ENCODE measurements at places on chromosomes 2 and 18.
A peak's percentile ranks its signal among the peaks of the same experiment; 100 is the strongest.

- DNase-seq, result no peak
Observed at GRCh38 chr2:42840760-42841159, 48.4 kb upstream of the HAAO start.

- DNase-seq, result no peak
Observed at GRCh38 chr2:178920916-178921513, 113.8 kb upstream of the TTN start.

DNA sequence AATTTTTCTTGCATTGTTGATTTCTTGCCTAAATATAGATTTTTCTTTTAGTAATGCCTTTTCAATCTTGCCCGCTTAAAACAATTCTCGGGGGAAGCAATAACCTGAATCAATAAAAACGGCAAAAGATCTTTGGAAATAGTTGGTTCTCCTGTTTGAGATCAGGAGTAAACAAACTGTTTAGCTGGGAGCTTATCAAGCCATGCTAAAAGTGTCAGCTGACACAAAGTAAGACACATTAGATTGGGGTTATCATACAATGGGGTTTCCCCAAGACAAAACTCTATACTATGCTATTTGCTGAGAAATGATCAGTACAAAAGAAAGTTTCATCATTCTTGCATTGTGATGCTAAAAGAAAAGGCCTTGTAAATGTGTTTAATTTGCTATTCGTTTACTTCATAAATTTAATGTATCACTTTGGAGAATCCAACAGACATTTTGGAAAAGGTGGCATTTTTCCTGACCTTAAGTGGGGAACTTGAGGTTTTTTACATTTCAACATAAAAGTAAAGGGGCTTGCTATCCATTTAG is 46.5 kb downstream of the ATIC start:
- DNase-seq, result no peak

DNA sequence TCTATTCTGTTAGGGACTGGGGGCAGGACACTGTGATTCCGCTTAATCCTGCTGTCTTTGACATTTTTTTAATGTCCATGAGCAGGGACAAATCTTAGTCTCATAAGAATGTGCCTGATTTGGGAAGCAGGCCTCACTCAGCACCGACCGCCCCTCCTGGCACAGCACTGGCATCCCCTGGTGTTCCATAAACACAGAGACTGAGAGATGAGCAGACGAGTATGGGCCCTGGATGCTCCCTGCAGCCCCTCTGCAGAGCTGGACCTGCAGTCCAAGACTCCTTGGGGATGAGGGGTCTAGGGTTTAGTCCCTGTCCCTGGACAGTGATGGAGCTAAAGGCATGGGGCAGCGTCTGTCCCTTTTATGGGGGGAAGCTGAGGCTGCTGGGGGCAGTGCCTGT is 81.6 kb downstream of the NDUFA10 start:
- no peak for DNase-seq

GRCh38 chr2:239815671-239816070 is 209.5 kb downstream of the NDUFA10 start:
- no peak for DNase-seq

DNA sequence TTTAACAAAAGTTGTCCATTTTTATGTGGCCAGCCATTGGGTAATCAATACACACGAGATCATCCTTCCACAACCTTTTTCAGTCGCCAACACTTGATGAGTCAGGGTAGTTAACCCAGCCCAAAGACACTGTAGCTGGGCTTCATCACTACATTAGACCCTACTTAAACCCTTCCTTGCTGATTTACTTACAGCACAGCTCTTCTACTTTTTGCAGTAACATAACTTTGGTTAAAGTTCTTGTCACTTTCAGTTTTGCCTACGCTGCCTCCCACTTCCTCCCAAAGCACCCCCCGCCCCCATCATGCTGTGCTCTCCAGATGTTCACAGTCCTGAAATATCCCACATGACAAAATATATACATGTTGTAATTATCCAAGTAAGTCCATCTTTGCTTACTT is 103.6 kb downstream of the CDK15 start:
- DNase-seq, result no peak

GRCh38 chr2:17771956-17772355 is 18.0 kb downstream of the GEN1 start:
- DNase-seq, result no peak

GRCh38 chr2:203559641-203560040 is 24.5 kb upstream of the RAPH1 start:
- DNase-seq, result no peak

- no peak for DNase-seq
Observed at GRCh38 chr2:197497326-197497725, 2.3 kb downstream of the HSPD1 start.

DNA sequence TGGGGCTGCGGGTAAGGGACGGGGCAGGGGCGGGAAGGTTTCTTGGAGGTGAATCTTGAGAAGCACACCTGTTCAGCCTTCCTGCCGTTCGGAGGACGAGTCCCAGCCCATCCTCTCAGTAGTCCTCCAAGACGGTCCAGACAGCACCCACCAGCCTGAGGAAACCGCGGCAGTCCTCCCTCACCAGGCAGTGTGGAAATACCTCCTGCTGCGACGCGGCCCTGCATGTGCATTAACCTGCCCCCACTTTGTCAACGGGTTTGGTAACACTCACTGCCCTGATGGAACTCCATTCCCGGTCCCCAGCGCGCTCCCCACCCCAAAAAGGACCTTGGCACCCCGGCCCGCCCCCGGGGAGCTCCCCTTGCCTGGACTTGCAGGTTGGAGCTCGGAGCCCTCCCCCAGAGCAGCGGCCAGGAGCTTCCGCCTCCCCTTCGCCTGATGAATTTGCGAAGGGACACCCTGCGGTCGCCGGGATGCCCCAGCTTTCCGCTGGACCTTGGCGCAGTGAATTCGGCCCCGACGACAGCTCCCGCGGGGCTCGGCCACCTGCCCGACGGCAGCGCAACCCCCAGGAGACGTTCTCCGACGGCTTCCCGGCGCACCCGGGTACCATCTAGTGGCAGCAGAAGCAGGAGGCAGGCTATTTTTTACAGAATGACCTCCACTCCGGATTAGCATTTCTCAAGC is 31.5 kb downstream of the ACVR1C start:
- DNase-seq, result peak; percentile 54

GRCh38 chr2:138475277-138475776 is 26.2 kb upstream of the SPOPL start:
- DNase-seq, result no peak

DNA sequence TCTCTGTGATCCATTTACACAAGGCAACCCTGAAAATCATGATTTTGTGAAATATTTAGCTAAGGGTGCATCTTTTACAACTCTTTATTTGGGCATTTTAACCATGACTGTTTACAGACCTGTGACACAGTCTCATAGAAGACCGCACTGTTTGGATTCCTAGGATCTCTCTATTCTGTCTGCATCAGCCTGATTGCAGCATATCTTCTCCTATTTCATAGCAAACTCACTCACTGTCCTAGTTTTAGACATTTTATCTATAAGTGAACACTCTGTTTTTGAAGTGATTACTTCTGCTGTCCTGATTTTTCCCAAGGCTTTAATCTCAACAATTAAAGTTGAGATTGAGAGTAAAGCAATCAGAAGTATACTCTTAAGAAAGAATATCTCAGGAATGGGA is 56.2 kb downstream of the CAVIN2 start:
- DNase-seq, result no peak

GRCh38 chr18:23868136-23868785 is 146.3 kb upstream of the TTC39C start:
- no peak for DNase-seq

GRCh38 chr2:100674666-100675065 is 111.9 kb downstream of the PDCL3 start:
- no peak for DNase-seq

GRCh38 chr2:212832211-212833195 is 293.9 kb upstream of the ERBB4 start:
- no peak for DNase-seq

DNA sequence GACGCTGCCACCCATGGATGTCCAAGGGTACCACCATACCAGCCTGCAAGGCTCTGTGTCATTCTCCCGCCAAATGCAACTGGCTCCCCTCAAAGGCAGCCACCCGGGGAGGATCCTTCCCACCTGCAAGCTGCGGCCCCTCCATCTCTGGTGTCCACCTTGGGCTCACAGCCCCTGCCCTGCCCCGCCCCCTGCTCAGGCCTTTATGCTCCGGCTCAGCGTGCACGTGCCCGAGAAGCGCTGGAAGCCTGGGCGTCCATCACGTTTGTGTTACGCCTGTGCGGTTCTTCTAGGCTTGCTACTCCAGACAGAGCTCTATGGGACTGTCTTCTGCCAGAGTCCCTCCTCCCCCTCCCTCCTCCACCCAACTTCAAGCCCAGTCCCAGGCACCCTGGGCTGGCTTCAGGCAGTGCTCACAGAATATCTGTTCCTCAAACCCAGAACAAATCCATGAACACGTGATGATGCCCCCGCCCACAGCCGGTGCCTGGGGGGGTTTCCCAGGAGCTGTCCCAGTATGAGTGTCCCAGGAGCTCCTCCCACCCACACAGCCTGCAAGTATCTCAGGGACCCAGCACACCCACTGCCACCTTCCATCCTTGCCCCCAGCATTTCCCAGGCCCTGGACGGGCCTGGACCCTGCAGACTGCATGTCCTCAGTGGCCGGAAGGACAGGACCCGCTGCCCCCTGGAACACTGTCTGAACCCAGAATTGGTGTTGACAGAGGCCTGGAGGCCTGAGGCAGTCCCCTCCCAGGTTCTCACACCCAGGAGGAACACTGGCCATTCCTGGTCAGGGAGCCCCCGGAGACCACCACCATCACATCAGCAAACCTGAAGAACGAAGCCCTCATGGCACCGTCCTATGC is 30.3 kb downstream of the KIF1A start:
- DNase-seq, result no peak

- DNase-seq, result no peak
Observed at GRCh38 chr2:152646264-152646663, 71.0 kb downstream of the PRPF40A start.

DNA sequence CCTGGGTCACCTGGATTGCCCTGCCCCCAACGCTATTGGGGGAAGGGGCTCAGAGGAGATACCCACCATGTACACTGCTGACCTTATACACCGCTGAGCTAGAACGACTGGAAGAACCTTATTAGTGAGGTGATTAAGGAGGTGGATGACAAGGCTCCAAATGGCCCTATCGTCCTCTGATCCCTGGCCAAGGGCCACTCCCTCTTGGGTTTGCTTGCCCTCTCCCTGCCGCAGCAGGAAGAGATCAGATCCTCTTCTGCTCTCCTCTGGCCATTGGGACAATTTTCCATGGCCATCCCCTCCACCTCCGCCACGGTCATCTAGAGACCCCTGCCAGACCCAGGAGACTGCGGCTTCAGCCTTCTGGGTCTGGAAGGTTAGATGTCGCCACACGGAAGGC is 1.2 kb downstream of the ZNF514 start:
- no peak for DNase-seq

GRCh38 chr2:191922736-191923651 is 76.1 kb upstream of the CAVIN2 start:
- no peak for DNase-seq

DNA sequence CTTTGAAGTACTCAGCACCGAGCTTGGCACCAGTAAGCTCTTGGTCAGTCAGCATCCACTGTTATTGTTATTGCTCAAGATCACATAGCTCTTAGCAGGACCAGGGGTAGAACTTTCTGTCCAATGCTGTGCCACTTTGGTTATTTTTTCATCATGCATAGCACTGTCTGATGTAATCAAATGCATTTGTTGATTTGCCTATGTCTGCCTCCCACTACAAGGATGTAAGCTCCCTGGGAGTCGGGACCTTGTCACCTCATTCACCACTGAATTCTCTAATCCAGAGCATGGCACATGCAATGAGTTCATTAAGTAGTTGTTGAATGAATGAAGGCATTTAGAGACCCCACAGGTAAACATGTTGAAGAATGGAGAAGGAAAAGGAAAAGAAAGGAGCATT is 29.0 kb upstream of the DLX1 start:
- DNase-seq, result no peak

DNA sequence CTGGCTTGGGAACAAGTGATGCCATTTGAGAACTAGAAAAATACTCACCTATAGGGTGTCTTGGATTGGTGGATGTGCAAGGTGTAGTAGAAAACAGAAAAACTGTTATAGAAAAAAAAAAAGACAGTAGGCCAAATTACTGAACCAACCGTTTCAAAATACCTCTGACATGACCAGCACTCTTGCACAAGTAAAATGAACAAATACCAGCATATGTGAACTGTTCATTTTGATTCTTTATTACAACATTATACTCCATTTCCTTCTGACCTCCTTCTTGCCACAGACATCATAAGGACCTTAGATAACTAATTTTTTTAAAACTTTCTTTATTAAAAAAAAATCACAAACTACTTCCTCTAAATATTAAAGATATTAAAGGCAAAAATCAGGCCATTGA is 125.5 kb downstream of the ATAD2B start:
- no peak for DNase-seq

- no peak for DNase-seq
Observed at GRCh38 chr2:200454927-200455801, 54.7 kb downstream of the KCTD18 start.

DNA sequence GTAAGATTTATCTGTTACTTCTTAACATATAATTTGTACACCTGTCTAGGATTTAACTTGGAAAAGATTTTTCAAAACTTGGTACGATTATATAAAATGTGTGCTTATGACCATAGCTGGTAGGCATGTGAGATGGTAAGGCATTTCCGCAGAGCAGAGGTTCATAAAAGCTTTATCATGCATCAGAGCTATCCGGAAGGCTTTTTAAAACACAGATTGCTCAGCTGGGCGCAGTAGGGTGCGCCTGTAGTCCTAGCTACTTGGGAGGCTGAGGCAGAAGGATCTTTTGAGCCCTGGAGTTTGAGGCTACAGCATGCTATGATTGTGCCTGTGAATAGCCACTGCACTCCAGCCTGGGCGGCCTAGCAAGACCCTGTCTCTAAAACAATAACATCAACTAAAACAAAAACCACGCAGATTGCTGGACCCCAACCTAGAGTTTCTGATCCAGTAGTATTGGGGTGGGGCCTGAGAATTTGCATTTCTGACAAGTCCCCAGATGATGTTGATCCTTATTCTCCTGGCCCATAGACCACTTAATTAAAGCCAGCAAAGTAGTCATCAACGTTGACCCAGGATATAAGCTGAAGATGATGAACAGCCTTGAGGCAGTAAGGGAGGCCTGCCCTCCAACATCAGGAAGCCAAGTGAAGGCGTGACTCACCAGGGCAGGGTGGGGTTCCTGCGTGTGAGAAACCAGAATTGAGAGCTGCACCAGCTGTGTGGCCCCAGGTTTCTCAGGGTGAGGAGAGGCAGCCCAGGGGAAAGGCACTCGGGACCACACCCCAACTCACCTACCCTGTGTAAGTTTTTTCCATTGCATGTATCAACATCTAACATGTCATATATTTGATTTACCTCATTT is 21.6 kb upstream of the SLC20A1 start:
- peak; percentile 88 for DNase-seq
